ENCODE measurements at places on chromosomes 1 and 21.

GRCh38 chr1:76587212-76587611 lies 280.1 kb upstream of the ST6GALNAC5 start:
- DNase-seq: no peak

- no peak for DNase-seq
Observed at GRCh38 chr1:113653741-113654140, 105.5 kb downstream of the PHTF1 start.

DNA sequence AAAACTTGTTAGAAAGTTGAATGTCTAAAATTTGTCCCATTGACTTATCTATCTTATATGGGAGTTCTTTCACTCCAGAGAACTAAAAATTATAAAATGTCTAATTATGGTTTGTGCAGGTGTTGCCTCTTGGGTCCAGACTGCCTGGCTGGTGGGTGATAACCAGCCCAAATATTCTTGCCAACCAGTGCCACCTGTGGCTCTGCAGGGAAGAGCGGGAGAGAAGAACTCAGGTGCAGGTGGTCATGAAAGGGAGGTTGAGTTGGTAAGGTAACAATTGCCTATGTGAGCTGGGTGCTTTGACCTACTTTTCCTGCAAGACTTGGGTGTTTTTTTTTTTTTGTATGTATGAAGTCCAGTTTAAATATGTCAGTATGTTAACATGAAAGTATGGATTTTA lies 10.2 kb downstream of the RPS6KC1 start:
- DNase-seq: no peak

DNA sequence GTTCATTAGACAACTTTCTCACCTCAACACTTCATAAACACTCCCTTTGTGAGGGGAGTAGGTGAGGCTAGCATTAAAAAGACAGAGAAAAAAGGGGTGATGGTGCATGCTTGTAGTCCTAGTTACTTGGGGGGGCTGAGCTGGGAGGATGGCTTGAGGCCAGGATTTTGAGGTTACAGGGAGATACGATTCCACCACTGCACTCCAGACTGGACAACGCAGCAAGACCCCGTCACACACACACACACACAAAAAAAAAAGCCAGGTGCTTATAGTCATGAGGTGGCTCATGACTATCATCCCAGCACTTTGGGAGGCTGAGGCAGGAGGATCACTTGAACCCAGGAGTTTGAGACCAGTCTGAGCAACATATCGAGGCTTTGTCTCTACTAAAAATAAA lies 29.6 kb downstream of the GON4L start:
- DNase-seq: no peak

- DNase-seq: no peak
Observed at GRCh38 chr1:221045842-221046831, 166.9 kb downstream of the HLX start.

GRCh38 chr1:97636941-97637340 lies 283.9 kb downstream of the DPYD start:
- DNase-seq: no peak

DNA sequence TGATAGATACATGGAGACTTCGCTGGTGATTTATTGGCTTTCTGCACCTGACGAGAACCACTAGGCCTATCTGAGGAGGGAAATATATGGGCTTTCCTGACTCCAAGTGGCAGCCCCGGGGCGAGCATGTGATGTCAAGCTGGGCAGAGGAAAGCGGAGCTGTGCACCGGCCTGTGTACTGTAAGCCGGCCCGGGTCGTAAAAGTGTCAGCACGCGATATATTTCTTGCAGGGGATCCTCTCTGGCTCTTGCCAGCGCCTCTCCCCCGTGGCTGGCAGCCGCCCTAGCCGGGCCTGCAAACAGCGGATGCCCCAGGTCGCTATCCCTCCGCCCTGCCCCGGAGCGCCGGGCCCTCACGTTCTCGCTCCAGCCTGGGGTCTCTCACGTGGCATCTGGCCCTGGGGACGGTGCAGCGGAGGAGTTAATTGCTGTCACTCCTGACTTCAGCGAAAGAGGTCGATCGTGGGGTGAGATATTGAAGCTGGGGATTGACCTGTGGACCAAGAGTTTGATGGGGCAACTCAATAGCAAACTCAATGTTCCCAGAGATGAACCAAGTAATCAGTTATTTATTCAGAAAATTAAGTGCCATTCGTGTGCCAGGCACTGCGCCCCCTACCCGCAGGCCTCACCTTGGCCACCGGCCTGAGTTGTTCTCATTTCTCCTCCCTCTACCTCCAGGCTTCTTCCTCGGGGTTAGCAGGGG lies 41.0 kb upstream of the HAO2 start:
- no peak for DNase-seq

GRCh38 chr1:60866226-60866900 lies 216.0 kb upstream of the NFIA start:
- no peak for DNase-seq

GRCh38 chr1:21896652-21897532 lies 40.2 kb downstream of the HSPG2 start:
- DNase-seq: no peak

DNA sequence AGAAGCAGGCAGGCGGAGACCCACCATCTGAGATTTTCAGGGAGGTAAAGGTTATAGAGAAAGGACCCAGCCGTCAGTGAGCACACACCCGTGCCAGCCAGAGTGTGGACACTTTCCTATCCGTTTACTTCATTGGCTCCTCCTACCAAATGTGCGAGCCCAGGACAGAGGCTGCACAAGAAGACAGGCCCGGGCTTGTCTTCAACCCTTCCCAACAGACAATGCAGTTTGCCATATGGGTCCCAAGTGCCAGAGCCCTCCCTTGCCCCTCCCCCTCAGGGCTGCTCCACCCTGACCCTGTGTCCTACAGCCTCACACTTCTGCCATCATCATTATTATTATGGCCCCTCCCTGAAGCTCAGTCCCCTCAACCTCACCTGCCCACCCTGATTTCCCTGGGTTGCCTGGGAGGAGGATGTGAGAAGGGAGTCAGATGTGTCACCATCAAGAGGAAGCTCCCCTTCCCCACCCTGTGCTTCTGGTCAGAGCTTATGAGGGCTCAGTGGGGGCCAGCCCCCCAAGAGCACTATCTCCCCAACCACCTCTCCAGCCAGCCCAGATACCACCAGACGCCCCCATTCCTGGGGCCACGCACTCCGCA lies 9.4 kb downstream of the LAPTM5 start:
- DNase-seq: no peak

DNA sequence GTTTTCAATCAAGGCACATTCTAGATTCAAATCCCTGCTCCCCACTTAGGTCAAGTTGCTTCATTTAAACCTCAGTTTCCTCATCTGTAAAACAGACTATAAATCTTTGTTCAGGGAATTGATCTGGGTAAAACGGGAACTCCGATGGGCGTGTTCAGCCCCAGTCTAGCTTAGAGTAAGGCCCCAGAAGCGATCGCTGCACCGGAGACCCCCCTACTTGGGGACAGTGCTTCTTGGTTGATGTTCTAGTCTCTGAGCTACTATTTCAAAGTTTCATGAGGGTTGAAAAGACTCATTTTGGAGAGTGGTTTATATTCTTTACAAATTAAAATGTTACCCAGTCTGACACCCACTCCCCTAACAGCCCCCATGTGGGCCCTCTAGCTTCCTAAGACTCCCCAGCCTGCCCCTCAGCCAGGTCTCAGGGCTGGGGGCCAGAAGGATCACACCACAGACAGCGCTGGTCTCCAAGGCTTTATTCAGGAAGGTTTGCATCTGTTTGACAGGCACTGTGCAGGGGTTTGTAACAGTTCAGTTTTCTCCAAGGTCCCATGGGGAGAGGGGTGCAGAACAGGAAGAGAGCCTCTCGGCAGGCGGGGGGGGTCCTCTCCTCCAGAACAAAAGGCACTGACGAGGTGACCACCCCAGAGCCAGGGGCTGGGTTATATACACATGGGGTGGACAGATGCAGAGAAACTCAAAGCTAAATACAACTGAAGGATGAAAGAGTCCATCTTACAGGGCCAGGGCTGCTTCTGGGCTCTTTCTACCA lies 82.9 kb downstream of the STUM start:
- DNase-seq: no peak

DNA sequence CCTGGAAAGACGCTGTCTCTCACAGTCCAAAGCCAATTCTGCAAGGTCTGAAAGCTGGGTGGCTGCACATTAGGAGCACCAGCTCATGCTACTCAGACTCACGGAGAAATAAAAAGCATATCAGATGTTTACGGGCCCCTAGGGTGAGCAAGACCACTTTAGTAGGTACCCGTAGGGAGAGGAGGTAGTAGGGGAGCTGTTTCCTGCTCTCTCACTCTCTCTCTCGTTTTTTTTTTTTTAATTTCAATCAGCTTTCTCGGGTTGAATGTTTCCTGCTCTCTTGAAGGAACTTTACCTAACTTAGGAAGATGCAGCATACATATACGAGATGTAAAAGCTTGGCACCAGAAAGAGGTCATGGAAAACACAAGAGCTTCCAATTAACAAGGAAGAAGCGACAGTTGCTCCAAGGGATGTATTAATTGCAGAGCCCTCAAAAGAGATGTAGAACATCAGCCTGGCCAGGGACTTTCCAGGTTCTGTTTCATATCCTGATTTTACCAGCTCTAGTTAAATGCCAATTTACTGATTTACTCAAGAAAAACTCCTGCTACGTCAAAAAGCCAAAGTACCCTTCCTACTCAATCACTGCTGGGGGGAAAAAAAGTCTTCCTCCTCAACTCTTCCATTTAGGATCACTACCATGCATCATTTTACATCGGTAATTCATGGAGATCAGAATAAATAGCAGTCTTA lies 3.1 kb downstream of the LORICRIN start:
- no peak for DNase-seq

- no peak for DNase-seq
Observed at GRCh38 chr1:179155615-179156014, 73.7 kb downstream of the TOR3A start.

- DNase-seq: no peak
Observed at GRCh38 chr1:145740269-145740668, 21.0 kb downstream of the CD160 start.

- DNase-seq: no peak
Observed at GRCh38 chr1:8318436-8318835, 522 bp downstream of the SLC45A1 start.

DNA sequence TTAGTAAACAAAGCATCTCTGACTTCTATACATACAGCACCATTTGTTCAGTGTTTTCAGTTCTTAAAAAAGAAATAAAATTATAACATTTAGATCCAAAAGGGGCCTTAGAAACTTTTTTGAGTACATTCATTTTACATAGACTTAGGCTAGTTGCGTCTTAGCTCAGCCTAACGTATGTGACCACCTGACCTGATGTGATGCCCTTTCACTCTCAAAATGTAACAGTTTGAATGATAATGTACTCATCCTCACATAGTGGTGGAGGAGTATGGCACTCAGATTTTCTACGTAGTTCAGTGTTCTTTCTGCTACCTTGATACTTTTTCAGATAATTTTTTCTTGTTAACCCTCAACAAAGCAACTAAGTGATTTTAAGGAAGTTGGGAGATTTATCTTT lies 43.4 kb downstream of the RPRD2 start:
- DNase-seq: no peak

GRCh38 chr1:16882986-16883385 lies 12.8 kb upstream of the RNU1-2 start:
- no peak for DNase-seq

GRCh38 chr21:29265690-29266479 lies 32.8 kb upstream of the BACH1 start:
- DNase-seq: no peak

GRCh38 chr1:233086961-233087881 lies 136.8 kb downstream of the NTPCR start:
- no peak for DNase-seq

- no peak for DNase-seq
Observed at GRCh38 chr1:102099916-102100315, 103.2 kb upstream of the OLFM3 start.

DNA sequence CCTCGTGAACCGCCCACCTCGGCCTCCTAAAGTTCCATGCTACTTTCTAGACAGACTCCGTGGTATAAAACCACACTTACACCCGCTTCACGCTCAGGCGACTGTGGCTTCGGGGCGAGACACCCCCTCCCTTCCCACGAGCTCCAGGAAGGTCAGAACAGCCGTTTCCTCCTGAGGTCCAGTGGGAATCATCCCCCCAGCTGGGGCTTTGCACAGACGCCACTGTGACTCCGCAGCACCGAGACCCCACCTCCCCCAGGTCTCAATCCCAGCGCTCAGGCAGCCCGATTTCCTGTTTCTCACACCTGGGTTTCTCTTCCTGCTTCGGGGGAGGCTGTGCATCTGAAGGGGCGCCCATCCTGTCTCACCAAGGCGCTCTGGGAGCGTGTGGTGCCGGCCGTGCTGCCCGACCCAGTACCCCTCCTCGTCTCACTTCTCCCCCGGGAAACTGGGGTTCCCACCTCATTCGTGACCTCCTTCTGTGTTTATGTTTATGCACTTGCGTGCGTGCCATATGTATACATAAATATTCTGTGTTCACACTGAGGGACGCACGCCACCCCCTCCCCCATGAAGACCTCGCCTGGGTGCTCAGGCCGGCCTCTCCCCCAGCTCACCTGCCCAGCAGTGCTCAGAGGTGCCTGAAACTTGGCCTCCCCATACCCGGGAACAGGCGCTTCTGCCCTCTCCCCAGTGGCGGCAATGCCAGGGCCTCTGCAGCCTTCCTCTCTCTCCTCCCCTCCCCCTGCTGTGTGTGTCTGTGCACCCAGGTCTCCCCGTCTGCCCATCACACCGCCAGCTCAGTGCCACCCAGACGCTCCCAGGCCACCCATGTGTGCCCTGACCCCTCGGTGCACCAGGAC lies 14.6 kb downstream of the SLC35E2B start:
- DNase-seq: no peak

GRCh38 chr1:77829851-77830250 lies 50.4 kb downstream of the MIGA1 start:
- DNase-seq: no peak

DNA sequence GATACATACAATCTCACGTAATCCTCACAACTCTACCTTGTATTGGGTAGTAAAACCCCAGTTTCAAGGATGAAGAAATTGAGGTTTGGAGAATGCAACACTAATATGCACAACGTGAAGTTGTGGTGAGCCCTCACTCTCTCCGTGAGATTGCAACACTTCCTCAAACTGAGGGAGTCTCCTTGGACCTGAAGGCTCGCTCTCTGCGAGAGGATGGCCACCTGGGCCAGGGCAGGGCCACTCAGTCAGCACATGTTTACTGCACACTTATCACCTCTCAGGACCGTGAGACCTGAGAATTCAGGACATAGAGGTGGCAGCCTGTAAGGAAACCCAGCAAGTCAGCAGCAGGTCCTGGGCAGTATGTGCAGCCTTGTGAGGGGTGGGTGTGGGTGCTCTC lies 8.7 kb downstream of the SH3BP5L start:
- no peak for DNase-seq

DNA sequence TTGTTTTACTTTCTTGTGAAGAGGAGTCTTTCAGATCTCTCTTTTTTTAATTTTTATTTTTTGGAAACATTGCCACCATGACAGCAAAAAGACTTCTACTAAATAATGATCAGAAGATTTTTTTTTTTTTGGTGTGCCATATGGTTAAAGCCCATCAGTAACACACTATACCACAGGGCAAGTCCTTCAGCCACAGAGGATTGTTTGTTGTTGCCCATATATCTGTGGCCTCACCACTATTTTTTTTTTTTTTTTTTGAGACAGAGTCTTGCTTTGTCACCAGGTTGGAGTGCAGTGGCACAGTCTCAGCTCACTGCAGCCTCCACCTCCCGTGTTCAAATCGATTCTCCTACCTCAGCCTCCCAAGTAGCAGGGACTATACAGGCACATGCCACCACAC lies 29.2 kb downstream of the UAP1 start:
- DNase-seq: no peak
